NB4 (cell line): ENCODE measurements at places on chromosomes 12 and 14.

- DNase-seq: no peak
These were observed 96.8 kb downstream of the ACSS3 start for GRCh38 chr12:81174664-81175063.

- DNase-seq: no peak
These were observed 81.2 kb upstream of the ATF7IP start for GRCh38 chr12:14284184-14284722.

- DNase-seq: no peak
These were observed 40.7 kb downstream of the TNFAIP2 start for GRCh38 chr14:103164006-103164405.

GRCh38 chr12:132986885-132987225, 688 bp downstream of the ZNF26 start:
- DNase-seq: peak; percentile 47

GRCh38 chr12:14921218-14921617, 17.1 kb downstream of the ERP27 start:
- no peak for DNase-seq

DNA sequence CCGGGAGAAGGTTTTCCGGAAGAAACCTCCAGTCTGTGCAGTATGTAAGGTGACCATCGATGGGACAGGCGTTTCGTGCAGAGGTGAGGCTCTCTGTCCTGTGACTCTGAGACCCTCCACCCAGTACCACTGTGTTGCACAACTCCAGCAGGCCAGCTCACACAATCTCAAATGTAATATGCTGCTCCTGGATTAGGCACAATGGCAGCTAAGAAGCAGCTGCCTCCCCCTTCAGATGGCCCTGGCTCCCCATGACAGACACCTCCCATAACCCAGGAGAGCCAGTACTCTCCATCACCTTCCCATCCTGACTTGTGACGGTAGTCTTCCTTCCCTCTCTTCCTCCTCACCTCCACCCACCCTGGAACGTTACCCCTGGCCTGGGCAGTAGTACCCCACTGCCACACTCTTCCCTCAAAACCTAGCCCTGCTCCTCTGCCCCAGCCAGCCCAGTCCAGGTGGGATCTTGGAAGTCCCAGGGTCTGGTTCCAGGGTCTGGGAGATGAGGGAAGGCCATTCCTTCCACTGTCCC, 2.1 kb downstream of the TNS2 start:
- DNase-seq: no peak

DNA sequence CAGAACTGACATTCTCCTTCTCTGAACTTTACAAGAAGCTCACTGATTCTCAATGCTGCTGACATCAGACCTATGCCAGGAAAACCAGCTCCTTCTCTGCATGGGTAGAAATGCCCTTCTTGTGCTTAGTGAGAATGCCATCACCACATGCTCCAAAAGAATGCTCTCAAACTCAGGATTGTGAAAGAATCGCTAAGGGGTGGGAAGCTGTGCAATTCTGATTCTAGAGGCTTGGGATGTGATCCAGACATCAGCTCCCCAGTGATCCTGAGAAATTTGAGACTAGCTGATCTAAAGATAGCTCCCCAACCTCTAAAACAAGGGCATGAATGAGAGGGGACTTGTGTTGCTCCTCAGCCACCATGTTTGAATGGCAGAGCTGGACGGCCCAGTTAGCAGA, 113.2 kb downstream of the DPF3 start:
- DNase-seq: no peak

DNA sequence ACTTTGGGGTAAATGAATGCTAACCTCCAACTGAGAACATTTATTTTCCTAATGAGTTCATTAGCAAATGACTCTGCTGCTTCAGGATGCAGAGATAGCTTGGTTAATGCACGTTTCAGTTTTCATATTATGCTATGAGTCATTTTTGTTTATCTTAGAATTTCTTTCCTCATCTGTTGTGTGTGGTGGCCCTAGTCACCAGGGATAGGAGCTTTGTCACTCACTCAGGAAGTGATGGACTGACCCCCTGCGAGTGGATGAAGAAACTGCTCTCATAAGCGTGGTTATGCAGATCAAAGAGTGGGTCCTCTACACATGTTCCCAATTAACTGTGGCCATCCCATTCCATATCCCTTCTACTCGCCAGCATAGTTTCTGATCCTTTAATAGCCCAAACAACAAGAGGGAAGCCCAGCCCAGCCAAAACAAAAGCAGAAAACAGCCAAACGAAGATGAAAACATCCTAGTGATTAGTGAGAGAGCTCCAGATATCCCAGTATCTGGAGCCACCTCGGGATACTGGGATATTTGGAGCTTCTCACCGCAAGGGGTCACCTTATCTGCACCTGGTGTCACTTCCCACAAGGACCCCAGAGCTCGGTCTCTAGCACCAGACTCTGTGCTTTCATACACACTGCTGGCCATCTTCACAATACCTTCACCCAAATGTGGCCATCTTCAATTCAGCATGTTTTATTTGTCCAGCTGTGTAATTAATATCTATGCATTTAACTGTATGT, 8.6 kb downstream of the TC2N start:
- peak; percentile 64 for DNase-seq

DNA sequence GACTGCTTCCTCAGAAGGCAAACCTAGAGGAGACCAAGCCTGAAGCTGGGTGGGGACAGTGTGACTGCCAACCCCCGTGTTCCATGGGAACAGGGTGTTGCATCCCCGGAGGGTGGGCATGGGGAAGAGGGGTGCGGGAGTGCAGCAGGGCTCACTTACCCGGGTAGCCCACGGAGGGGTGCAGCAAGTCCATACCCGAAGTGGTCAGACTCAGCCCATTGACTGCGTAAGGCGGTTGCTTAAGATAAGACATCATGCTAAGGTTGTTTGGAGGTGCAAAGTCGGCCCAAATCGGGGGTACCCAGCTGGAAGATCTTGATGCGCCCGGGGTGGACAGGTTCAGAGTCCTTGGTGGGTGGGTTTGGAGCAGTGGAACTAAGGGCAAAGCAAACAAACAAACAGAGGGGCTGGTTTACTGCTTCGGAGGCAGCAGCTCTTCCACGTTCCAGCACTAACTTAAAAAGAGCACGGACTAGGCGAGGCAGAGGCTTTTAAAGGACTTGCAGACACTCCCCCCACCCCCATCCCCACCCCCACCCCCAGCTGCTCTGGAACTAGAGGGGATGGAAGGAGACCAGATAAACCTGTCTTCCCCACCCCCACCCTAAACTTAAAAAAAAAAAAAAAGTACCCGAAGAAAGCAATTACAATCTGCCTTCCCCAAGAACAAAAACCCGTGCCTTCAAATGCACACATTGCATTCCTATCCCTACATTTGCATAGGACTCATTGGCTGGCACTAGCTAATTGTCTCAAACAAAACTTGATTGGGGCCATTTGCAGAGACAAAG, 4.9 kb downstream of the OTX2 start:
- DNase-seq: no peak
